Activated CD4-positive, alpha-beta T cell treated with anti-CD3 and anti-CD28 coated beads, Interleukin-10, Interleukin-2, amounts not matched to agents 100 ng/mL and 50 ng/mL, durations not matched to agents 16 hours and 8 hours (primary cell): ENCODE measurements at places on chromosomes 3 and 15.

DNA sequence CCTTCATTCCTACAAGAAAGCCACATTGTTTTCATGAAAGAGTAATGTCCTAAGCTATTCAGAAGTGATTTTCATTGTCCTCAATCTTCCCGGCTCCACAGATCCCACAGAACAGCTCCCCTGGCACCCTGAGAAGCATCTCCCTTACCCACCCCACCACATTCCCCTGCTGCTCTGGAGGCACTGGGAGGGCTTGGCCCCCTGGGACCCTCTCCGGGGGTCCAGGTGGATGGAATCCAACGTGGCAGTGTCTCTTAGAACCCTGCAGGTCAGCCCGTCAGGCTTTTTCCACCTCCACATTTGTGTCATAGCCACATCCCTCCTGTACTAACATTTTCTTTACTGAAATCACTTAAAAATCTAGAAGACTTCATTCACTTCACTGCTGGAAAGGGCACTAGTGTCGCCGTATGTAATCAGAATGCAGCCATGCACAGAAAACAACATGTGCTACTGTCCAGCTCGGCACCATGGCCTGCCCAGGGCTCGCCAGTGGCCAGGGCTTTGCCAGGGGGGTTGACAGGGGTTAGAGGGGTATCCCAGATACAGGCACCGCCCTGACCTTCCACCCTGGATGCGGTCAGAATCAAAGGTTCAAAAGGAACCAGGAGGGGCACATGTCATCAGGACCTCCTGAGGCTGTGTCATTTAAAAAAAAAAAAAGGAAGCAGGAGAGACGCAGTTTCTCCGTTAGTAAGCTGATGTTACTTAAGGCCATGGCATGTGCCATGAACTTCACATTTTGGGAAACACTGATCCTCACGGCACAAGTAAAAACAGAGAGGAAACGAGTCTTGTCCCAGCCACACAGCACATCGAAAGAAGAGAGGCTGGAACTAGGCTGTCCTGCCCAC lies 106.3 kb downstream of the LSM3 start:
- no peak for DNase-seq

DNA sequence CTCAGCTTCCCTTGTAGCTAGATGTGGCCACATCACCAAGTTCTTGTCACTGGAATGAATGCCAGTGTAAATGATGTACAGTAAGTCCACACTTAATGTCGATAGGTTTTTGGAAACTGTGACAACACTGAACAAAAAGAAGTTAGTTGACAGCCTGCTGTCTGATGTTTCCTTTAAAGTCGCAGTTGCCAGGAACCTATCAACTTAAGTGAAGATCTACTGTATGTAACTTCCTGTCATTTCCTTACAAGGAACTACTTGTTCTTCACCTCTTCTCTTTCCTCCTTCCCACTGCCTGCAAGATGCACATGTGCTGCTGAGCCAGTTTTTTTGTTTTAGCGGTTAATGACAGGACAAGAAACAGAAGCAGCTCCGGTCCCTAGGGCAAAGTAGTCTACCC lies 44.6 kb downstream of the HDGFL3 start:
- peak; percentile 45 for DNase-seq

DNA sequence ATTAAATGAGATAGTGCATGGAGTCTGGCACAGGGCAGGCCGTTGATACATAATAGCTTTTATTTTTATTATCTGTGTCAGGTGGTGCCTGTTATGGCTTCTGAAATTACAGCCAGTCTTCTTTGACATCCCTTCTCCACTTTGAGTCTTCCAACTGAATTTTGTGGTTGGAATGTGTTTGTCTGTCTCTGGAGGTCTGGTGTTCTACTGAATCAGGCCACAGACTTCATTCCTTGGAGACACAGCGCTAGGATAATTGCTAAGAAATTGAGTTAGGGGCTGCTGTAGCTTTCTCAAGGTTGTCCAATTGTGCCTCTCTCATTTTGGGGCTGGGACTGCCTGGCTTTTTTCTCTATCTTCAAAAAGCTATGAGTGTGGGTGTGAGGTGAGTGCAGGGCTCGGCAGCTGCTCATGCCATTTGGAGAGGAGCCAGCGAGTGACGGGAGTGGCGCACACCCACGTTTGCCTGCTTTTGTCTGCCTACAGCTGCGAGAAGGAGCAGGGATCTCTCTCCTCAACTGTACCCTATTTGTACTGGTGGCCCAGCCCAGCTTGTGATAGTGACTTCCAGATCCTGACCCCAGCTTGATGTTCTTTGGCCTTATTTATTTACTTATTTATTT lies 49.8 kb upstream of the SYN2 start:
- DNase-seq, result no peak

DNA sequence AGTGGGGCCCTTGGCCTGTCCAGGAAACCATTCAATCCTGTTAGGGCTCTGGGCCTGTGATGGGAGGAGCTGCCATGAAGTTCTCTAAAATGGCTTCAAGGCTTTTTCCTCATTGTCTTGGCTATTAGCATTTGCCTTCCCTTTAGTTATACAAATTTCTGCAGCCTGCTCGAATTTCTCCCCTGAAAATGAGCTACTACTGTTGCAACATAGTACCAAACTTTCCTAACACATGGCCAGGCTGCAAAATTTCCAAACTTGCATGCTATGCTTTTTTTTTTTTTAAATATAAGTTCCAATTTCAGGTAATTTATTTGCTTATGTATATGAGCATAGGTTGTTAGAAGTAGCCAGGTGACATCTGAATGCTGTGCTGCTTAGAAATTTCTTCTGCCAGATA lies 560.8 kb upstream of the TBL1XR1 start:
- no peak for DNase-seq

DNA sequence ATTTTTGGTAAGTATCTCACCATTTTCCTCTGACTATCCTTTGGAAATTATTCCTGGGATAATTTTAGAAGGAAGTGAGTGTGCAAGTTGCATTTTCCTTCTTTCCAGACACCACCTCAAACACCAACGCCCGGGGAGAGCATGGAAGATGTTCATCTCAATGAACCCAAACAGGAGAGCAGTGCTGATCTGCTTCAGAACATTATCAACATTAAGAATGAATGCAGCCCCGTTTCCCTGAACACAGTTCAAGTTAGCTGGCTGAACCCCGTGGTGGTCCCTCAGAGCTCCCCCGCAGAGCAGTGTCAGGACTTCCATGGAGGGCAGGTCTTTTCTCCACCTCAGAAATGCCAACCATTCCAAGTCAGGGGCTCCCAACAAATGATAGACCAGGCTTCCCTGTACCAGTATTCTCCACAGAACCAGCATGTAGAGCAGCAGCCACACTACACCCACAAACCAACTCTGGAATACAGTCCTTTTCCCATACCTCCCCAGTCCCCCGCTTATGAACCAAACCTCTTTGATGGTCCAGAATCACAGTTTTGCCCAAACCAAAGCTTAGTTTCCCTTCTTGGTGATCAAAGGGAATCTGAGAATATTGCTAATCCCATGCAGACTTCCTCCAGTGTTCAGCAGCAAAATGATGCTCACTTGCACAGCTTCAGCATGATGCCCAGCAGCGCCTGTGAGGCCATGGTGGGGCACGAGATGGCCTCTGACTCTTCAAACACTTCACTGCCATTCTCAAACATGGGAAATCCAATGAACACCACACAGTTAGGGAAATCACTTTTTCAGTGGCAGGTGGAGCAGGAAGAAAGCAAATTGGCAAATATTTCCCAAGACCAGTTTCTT lies 3.9 kb downstream of the NFKBIZ start:
- DNase-seq, result no peak

GRCh38 chr3:165346503-165346902 lies 150.3 kb upstream of the SLITRK3 start:
- DNase-seq, result no peak

DNA sequence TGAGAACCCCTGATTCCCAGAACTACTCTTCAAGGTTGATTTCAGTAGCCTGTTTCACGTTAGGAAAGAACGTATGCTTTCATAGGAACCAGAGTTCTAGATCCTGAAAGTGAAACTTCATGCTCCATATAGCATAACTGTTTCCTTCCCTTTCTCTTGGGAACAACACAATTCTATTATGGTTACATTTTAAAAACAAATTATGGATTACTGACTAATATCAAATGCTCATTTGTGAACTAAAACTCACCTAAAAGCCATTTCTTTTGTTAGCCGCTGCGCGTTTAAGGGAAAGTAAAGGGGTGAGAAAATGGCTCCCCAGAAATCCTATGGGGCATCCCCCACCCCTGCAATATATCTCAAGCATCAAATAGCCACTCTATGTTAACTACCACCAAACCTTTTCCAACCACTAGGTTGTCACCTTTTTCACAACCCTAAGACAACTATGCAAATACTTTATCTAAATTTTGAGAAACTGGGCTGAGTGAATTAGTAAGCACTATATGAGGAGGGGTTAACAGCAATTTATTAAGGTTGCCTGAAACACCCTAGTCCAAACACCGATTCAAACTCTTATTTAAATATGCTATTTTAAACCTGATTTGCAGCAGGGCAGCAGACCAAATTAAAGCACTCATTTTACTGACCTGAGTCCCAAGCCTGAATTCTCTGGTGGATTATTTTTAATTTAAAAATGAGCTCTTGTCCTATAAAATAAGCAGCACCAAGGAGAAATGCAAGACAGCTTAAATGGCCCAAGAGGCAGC lies 2.4 kb downstream of the SIAH2 start:
- DNase-seq, result peak; percentile 64

- no peak for DNase-seq
These were observed 6.7 kb downstream of the AMIGO3 start for GRCh38 chr3:49712631-49713317.

GRCh38 chr15:67403428-67404154 lies 117.3 kb upstream of the C15orf61 start:
- no peak for DNase-seq

DNA sequence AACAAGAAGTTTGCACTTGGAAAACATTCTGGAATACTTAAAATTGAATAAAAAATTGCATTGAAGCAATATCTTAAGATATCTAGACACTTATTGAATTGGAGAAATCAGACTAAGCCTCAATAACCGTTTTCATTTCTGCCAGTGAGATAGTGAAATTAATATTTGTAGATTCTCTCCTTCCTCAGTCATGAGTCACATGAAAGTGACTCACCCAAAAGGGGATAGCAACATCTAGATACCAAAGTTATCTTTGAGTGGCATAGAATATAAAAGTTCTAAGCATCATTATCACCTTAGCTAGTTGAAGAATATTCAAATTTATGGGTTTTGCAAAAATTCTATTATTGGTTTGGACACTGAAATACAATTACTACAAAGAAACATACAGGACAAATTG lies 614.8 kb upstream of the ZNF717 start:
- DNase-seq, result no peak

DNA sequence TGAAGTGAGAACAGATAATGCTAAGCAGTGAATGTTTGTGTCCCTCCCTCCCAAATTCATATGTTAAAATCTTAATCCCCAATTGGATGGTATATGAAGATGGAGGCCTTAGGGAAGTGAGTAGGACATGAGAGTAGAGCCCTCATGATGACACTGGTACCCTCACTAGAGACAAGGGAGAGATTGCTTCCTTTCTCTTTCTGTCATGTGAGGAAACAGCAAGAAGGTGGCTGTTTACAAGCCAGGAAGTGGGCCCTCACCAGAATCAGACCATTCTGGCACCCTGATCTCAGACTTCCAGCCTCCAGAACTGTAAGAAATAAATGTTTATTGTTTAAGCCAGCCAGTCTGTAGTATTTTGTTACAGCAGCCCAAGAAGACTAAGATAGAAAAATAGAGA lies 209.5 kb downstream of the SATB1 start:
- DNase-seq, result no peak

GRCh38 chr3:130712718-130713423 lies 33.8 kb downstream of the PIK3R4 start:
- DNase-seq, result no peak

DNA sequence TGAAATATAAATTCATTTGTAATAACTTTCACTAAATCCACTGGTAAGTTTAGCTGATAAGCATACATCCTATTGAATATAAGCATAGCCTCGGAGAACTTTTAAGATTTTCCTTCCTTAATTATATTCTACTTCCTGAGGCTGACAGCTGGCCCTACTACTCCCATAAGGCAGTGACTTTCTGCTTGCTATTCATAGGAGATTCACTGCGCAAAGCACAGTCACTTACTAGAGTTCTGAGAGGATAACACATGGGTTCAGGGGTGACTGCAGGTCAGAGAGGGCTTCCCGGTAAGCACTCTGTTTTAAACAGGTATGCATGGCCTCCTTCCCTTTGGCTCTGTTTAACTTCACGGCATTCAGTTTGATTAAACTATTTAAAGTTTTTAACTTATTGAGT lies 75.8 kb downstream of the FAIM start:
- no peak for DNase-seq

DNA sequence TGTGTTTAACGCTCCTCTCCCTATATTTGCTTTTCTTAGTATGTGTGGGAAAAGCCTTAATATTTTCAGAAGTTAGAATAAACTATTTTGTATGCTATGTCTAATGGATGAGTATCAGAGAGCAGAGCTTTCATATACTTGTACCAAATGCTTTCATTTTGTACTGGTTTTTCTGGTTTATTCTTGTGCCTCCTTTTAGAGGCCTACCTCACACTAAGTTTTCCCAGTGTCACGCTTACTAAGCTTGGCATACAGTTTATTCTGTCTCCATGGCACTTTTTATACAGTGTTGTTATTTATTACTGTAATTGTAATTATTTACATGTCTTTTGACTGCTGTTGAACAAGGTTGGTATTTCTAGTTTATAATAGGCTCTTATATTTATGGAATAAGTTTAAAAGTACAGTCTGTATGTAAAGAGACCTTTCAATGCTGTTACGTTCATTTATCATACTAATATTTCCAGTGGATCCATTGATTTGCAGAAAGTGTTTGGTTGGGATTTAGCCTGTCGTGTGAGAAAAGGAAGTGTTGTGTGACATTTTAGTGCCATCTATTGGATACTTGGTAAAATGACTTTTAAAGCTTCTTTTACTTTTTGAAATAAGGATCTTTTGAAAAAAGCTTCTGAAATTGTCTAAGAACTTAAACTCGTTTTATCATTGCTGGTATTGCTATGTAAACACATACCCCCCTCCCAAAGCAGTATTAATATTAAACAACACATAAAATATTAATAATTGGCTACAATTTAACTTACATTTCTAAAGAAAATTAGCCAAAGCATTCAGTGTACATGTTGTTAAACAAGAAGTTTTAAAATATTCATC lies 5.2 kb upstream of the EBLN2 start:
- peak; percentile 17 for DNase-seq

- no peak for DNase-seq
These were observed 13.3 kb upstream of the KIF23 start for GRCh38 chr15:69400850-69401249.

- no peak for DNase-seq
These were observed 20.2 kb downstream of the TLE3 start for GRCh38 chr15:70077188-70078147.

- DNase-seq, result no peak
These were observed 88.3 kb upstream of the UBE3A start for GRCh38 chr15:25527118-25527517.

GRCh38 chr15:68483165-68483564 lies 51.2 kb upstream of the ITGA11 start:
- no peak for DNase-seq

GRCh38 chr15:53210653-53211052 lies 420.5 kb upstream of the ONECUT1 start:
- no peak for DNase-seq

GRCh38 chr3:111610189-111610588 lies 15.0 kb upstream of the ZBED2 start:
- DNase-seq, result peak; percentile 92
